Activated CD4-positive, alpha-beta T cell treated with anti-CD3 and anti-CD28 coated beads, Interleukin-2, amount 50 U/mL, for 48 hours (primary cell): ENCODE measurements at places on chromosomes 4 and X.

DNA sequence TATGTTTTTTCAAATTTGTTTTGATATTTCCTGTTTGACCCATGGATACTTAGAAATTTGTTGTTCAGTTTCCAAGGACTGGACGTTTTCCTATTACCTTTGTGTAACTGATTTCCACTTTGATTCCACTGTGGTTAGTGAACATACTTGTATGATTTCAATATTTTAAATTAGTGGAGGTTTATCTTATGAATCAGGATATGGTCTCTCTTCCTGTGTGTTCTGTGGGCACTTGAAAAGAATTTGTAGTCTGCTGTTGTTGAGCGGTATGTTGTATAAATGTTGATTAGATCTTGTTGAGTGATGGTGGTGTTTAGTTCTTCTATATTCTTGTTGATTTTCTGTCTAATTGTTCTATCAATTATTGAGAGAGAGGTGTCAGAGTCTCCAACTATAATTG is 21.2 kb upstream of the LAMTOR3 start:
- no peak for DNase-seq

- DNase-seq: no peak
These were observed 274.3 kb upstream of the IL1RAPL1 start for GRCh38 chrX:28312965-28313364.

- no peak for DNase-seq
These were observed 230.3 kb downstream of the UNC5C start for GRCh38 chr4:95318483-95318882.

DNA sequence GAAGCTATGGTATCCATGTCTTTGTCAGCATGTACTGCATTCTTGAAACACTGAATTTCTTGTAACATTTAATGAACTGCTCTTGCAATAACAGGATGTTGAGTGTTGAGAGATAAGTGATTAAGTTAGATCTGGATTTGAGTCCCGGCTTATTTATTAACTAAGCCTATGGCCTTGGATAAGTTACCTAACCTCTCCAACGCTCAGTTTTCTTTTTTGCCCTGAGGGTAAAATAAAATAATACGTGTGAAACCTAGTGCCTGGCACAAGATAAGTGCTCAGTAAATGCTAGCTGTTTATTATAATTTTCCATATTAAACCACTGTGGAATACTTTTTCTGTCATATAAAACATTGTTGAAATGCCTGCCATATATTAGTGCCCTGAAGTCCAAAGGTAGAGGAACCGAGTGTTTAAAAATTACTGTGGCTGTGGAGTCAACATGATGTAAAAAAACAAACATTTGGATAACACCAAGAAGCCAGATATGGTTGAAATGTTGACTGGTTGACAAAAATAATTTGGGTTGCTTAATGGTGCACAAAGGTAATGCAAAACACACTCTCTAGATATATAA is 58.6 kb upstream of the ALB start:
- no peak for DNase-seq

GRCh38 chrX:386768-387575 is at the start of gene PPP2R3B:
Gene PPP2R3B, minus strand, starts transcription at chrX:386907. Its CDS starts 216 bp downstream, at chrX:386691.
- peak; percentile 97 for DNase-seq

DNA sequence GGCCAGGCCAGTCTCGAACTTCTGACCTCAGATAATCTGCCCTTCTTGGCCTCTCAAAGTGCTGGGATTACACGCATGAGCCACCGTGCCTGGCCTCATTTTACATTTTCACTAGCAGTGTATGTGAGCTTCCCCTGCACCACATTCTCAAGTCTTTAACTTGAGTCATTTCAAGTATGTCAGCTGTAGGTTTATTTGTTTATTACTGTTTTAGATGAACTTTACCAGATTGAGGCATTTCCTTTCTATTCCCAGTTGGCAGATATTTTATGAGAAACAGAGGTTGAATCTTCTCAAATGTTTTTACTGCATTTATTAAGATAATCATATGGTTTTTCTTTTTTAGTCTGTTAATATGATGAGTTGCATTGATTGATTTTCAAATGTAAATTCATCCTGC is 114.6 kb upstream of the SH3RF1 start:
- DNase-seq: no peak

GRCh38 chr4:85318415-85318814 is 156.5 kb upstream of the ARHGAP24 start:
- no peak for DNase-seq

- no peak for DNase-seq
These were observed 68.4 kb downstream of the TAPT1 start for GRCh38 chr4:16157609-16158503.

- no peak for DNase-seq
These were observed 27.4 kb downstream of the CCKAR start for GRCh38 chr4:26462874-26463273.

GRCh38 chr4:46947541-46947940 is 38.5 kb upstream of the COX7B2 start:
- no peak for DNase-seq

GRCh38 chr4:52102587-52102986 is 51.5 kb downstream of the SPATA18 start:
- no peak for DNase-seq

DNA sequence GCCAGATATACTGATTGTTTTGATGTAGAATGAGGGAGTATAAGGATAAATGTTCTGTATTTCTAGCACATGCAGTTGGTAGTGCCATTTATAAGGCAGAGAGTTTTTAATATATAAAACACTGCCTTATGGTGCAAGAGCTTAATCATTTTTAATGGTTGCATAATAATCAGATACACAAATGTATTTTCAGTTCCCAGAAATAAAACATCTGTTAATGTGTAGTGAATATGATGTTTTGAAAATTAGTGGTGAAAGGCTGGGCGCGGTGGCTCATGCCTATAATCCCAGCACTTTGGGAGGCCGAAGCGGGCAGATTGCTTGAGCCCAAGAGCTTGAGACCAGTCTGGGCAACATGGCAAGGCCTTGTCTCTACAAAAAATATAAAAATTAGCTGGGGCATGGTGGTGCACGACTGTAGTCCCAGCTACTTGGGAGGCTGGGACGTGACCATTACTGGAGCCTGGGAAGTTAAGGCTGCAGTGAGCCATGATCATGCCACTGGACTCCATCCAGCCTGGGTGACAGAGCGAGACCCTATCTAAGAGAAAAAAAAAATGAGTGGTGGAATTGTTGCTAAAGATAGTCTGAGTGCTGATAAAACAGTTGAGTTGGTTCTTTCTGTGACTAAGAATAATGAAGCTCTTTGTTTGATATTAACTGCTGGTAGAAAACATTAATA is 29.3 kb downstream of the CLCN3 start:
- no peak for DNase-seq

- DNase-seq: peak; percentile 8
These were observed 792 bp downstream of the SLC10A4 start for GRCh38 chr4:48483777-48484493.

DNA sequence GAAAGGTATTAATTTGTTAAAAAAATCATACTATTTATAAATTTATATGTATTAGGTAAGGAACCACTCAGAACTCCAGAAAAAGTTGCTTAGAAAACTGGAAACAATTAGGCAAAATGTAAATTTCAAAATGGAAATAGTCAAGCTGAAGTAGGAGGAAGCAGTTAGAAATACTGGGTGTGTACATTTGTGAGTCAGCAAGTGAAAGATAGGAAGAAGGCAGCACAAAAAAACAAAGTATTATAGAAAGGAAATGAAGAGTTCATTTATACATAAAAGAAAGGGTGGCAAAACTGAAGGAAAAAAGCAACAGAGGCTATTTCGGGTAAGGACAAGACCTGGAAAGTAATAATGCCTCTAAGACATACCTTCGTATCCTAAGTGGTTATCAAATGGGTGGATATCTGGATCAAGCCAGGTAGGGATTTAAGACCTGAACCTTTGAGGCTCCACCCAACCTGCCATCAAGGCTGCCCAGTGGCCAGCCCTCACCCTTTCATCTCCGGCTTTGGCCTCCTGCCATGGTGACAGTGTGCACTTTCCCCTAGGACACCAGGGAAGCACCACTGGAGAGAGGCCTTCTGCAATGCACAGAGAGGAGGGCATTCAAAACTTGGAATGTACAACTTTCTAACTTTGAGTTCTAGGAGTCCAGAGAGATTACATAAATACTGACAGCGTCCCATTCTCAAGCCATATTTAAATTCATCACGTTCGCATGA is at the start of gene LRRC66:
LRRC66 (minus strand) TSS at position 428 of the 722 bp plus-strand sequence. CDS start 2,750 bp downstream, outside the sequence.
- no peak for DNase-seq

- no peak for DNase-seq
These were observed 1232.4 kb downstream of the STIM2 start for GRCh38 chr4:28093071-28093470.

DNA sequence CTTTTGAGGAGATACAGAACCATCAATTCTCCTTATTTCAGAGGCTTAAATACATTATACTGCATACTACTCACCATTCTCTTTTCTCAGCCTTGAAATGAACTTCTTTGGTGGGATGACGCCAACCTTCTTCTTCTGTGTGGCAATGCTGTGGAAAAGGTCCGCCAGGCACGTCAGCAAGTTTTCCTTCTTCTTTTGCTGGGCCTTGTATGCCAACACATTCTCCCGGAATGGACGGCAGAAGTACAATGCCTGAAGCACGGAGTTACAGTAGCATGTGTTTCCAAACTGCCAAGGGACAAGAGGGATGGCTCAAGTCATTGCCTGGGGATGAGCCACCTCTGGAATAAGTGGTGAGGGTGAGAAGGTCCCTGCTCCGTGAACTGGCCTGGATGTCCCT is 31.2 kb downstream of the USP46 start:
- no peak for DNase-seq

DNA sequence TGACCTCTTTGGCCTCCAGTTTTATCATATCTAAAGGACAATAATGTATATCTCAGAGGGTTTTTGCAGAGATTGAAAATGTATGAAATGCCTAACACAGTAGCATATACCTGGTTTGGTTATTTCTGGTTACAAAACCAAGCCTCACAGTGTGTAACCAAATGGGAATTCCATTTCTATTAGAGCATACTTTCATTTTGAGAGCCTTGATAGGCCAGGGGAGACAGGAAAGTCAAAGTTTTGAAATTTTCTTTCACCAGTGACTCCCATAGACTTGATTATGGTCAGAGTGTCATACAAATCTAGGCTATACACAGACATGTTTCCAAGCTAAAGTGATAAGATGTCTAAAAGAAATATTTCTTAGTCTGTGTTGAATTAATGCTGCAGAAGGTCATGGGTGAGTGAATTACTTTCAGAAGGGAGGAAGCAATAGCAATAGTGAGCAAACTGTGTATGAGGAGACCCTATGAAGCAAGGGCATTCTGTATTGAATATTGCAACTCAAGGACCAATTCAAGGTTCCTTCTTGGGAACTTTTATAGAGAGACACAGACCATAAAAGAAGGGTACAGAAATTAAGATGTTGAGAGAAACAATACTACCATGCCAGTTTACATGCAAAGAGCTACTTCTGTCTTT is 151.1 kb downstream of the PDE5A start:
- DNase-seq: no peak

- DNase-seq: no peak
These were observed 646 bp downstream of the ABCB7 start for GRCh38 chrX:75155447-75155826.

DNA sequence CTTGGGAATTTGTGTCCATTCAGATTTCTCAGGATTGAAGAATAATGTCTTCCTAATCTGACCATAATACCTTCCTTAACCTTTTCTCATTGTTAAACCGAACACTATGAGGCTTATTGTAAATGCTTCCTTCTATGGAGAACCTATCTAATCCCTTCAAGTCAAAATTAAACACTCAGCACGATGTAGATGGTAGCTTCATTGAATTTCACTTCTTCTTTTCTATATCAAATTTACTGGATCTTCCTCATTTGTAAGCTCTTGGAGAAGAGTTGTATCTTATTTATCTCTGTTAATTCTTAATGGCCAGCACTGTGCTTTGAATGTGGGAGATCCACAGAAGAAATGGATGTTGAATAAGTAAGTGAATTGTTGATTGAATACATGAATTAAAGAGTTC is 109.0 kb upstream of the RAPGEF2 start:
- DNase-seq: no peak

DNA sequence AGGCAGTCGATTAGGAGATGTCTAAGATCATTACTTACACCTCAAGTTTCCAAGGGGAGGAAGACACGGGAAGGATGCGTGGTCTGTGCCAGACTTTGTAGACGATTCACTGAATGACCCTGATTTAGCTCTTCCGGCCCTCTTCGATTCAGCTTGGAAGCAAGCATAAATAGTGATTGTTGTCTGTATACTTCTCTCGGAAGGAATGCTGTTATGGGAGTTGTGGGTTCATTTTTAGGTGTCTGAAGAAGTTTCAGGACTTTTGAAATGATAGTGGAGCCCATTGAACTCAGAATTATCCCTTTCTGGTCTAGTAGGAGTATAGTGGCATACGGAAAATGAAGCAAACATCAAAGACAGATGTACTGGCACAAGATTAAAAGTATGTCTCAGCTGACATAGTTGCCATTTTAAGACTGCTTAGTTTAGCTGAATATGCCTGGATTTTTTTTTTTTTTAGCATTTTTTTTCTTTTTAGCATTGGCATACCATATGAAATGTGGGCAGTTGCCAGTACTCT is 1.0 kb upstream of the ANKRD17 start:
- peak; percentile 33 for DNase-seq

GRCh38 chrX:16202943-16203342 is 35.7 kb downstream of the MAGEB17 start:
- no peak for DNase-seq

- no peak for DNase-seq
These were observed 68.3 kb downstream of the FMR1NB start for GRCh38 chrX:148049441-148049840.

DNA sequence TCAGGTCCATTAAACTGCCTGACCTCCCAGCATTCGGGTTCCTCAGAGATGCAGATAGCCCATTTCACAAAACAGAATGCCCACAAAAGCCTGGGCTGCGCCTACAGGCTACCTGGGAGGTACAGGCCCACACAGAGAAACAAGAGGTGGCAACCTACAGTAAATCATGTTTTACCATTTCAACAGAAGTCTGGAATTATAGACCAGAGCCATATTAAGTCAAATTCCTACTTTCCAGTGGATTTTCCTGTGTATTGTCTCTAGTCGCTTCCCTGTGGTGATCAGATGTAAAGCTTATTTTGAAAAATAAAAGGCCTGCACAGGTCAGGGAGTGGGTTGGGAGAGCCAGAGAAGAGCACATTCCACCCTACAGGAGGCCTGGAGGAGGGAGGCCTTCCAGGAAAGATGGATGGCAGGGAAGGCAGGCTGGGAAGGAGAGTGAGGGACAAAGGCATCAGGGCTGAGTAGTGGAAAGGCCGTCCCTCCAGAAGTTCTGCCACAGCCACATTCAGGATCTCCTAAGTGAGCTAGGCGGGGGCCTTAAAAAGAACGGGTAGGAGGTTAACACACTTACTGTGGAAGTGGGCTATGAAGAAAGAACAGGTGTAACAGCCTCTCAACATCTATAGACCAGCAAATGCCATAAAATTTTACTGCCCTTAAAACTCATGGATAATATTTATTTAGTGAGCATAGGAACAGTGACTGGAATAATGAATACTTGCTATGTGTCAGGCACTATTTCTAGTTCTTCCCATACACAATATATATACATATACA is 19.0 kb upstream of the USO1 start:
- DNase-seq: no peak

DNA sequence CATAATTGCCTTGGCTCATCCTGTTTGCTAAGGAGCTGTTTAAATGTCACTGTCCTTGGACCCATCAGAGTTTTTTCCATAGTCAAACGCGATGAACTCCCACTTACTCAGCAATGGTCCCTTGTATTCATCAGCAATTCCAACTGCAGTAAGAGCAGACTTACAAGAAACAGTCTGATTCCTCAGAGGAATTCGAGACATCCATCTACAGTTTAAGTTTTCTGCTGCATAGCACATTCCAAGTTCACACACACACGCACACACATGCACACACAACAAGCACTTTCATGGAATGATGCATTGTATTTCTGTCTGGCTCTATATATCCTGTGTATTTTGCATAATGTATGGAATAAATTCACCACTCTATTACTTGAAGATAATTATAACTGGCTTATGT is 32.7 kb upstream of the TMEM150C start:
- DNase-seq: no peak
